Body of pancreas (tissue), 4 donors: ENCODE measurements at places on chromosomes 5 and 9.

GRCh38 chr9:125268394-125269013 lies 6.9 kb downstream of the GAPVD1 start:
- H3K27me3 ChIP-seq, result no peaks in the 10 kb centered on the region
- no peaks in the 10 kb centered on the region for H3K36me3 ChIP-seq
- no peak for DNase-seq
- H3K4me3 ChIP-seq, result no peak overlapping the region
- H3K27ac ChIP-seq, result no peak overlapping the region

- no peaks in the 10 kb centered on the region for H3K27me3 ChIP-seq
- no peak within 1 kb of the TSS for H3K4me3 ChIP-seq
- DNase-seq, result no peak
- H3K4me1 ChIP-seq, result peaks cover 100% of the 10 kb centered on the region
- H3K36me3 ChIP-seq, result no peaks in the 10 kb centered on the region
Observed at GRCh38 chr5:150507474-150508276, at the start of gene NDST1. TSS of gene NDST1 (plus strand) at chr5:150508131. CDS start at chr5:150521255, 13,124 bp downstream.

GRCh38 chr5:9046756-9047481 lies 499.0 kb downstream of the SEMA5A start:
- no peaks in the 10 kb centered on the region for H3K4me1 ChIP-seq
- no peak overlapping the region for H3K4me3 ChIP-seq
- no peak for DNase-seq
- H3K36me3 ChIP-seq, result no peaks in the 10 kb centered on the region
- no peak overlapping the region for H3K27ac ChIP-seq

GRCh38 chr5:1858436-1858835 lies 24.3 kb downstream of the IRX4 start:
- H3K27ac ChIP-seq, result no peak overlapping the region
- H3K4me1 ChIP-seq, result no peaks in the 10 kb centered on the region
- no peaks in the 10 kb centered on the region for H3K36me3 ChIP-seq
- H3K4me3 ChIP-seq, result no peak overlapping the region

GRCh38 chr5:4563400-4563799 lies 576.7 kb upstream of the ADAMTS16 start:
- no peak overlapping the region for H3K27ac ChIP-seq
- no peak overlapping the region for H3K4me3 ChIP-seq
- H3K36me3 ChIP-seq, result no peaks in the 10 kb centered on the region
- no peaks in the 10 kb centered on the region for H3K27me3 ChIP-seq
- DNase-seq, result no peak

DNA sequence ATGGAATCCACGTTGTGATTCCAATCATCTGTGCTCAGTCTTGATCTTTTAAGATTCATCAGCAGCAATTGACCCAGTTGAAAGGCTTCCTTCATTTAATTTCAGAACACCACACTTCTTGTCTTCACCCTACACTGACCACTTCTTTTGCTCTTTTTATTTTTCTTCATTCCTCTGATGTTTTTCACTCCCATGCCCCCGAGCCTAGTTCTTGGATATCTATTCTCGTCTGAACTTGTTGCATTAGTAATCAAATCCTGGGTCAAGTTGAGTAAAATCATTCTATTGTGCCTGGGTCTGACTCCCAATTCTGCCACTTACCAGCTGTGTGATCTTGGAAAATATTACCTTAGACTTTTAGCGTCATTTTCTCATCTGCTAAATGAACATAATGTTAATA lies 356.5 kb downstream of the CDH12 start:
- DNase-seq, result no peak
- H3K36me3 ChIP-seq, result no peaks in the 10 kb centered on the region
- no peaks in the 10 kb centered on the region for H3K4me1 ChIP-seq
- H3K27ac ChIP-seq, result no peak overlapping the region
- no peak overlapping the region for H3K4me3 ChIP-seq
